Thoracic aorta (tissue), 2 donors: ENCODE measurements at places on chromosomes 3 and 15.

DNA sequence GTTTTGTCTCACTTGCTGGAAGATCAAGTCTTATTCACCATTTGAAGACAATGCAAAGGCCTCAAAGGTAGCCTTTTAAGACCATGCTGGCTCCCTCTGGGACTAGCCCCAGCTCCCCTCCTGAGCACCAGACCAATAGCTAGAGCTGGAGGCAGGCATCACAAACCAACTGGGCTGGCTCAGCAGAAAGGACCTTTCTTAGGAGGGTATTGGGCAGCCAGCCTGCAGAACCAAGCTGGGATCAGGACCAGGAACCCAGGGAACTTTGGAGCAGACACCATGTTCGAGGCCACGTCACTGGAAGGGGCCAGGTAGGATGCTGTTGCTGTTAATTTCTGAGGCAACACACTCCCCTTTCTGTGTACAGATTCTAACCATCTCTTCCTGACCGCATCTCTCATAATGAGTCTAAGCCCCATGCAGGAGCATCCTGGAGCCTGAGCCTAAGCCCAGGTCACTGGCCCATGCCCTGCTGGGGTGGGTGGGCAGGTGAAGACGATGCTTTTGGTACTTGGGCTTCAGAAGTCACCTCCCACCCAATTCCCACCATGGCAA lies 81.4 kb upstream of the KLF13 start:
- H3K4me3 ChIP-seq = no peak overlapping the region
- no peak for DNase-seq
- H3K36me3 ChIP-seq = no peaks in the 10 kb centered on the region
- no peaks in the 10 kb centered on the region for H3K4me1 ChIP-seq

GRCh38 chr3:159130108-159130507 lies 328.3 kb downstream of the MFSD1 start:
- no peak overlapping the region for H3K27ac ChIP-seq
- H3K4me1 ChIP-seq = no peaks in the 10 kb centered on the region
- no peaks in the 10 kb centered on the region for H3K27me3 ChIP-seq
- H3K36me3 ChIP-seq = no peaks in the 10 kb centered on the region
- DNase-seq = no peak
- no peak overlapping the region for H3K4me3 ChIP-seq

GRCh38 chr3:31288641-31289100 lies 244.1 kb upstream of the STT3B start:
- H3K4me1 ChIP-seq = no peaks in the 10 kb centered on the region
- no peaks in the 10 kb centered on the region for H3K36me3 ChIP-seq
- DNase-seq = no peak

GRCh38 chr3:169771497-169772304 lies 1.5 kb upstream of the MYNN start:
- no peaks in the 10 kb centered on the region for H3K27me3 ChIP-seq
- peak overlapping the region; percentile 98 for H3K27ac ChIP-seq
- H3K36me3 ChIP-seq = peaks cover 1% of the 10 kb centered on the region
